ENCODE measurements at places on chromosomes 3 and 15. TPM values are rescaled to one million over a fixed set of nuclear protein-coding genes. Genes with fewer than 3 reads are reported as not detected.

GRCh38 chr15:91891788-91892345, 38.4 kb downstream of the SLCO3A1 start:
- no peak overlapping the region for H3K27ac ChIP-seq
- no peaks in the 10 kb centered on the region for H3K27me3 ChIP-seq
- H3K36me3 ChIP-seq = no peaks in the 10 kb centered on the region
- H3K4me3 ChIP-seq = no peak overlapping the region
- DNase-seq = no peak

DNA sequence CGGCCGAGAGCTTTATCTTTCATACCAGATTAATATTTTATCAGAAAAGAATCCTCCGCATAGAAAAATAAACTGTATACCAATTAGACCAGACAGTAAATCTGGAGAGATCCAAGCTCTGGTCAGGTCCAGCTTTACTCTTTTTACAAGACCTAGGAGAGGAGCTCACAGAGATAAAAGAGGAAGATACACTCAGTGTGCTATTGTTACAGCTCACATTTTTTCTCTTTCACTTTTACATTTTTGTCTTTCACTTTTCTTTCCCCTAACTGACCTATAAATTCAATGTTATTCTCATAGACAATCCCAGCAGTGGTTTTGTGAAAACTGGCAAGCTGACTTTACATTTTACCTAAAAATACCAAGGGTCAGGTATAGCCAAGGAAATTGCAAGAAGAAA, 55.8 kb downstream of the GUCA1C start:
- no peak overlapping the region for H3K4me3 ChIP-seq
- DNase-seq = no peak
- no peak overlapping the region for H3K27ac ChIP-seq
- H3K4me1 ChIP-seq = peaks cover 4% of the 10 kb centered on the region

DNA sequence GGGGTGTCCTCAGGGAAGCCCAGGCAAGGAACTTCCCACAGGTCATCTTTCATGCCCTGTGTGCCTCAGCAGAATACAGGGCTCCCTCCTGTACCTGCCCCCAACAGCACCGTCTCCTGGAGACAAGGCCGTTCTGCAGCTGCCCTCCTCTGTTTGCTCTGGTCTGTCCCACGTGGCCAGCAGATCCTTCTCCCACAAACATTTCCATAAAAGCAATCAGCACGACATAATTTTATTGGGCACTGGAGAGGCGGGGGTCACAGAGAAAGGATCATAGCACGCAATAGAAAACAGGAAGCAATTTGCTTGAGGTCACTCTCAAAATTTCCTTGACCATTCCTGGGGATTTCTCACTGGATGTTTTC, 29.4 kb downstream of the STARD5 start:
- H3K4me3 ChIP-seq = peak overlapping the region; percentile 94
- DNase-seq = no peak
- H3K27ac ChIP-seq = peak overlapping the region; percentile 99
- H3K4me1 ChIP-seq = peaks cover 98% of the 10 kb centered on the region
- peaks cover 59% of the 10 kb centered on the region for H3K36me3 ChIP-seq
- no peaks in the 10 kb centered on the region for H3K27me3 ChIP-seq

DNA sequence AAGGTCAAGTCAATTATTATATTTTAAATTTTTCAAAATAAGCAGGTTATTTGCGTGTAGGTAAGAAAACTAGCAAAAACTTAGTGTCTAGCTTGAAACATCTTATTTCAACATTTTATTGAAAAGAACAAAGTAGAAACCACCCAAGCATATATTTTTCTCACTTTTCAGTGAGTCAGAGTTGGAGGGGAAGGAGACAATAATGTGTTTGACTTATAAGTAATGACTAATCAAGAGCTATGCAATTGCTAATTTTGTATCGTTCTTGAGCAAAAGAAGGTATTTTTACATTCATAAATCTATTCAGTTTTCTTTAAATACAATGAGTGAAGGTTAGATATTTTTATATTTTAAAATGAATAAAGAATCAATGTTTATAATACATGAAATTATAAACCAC, 54.4 kb upstream of the P2RY1 start:
- H3K4me1 ChIP-seq = no peaks in the 10 kb centered on the region
- peaks cover 2% of the 10 kb centered on the region for H3K27me3 ChIP-seq
- H3K27ac ChIP-seq = no peak overlapping the region
- no peaks in the 10 kb centered on the region for H3K36me3 ChIP-seq

- H3K4me3 ChIP-seq = no peak overlapping the region
- H3K4me1 ChIP-seq = no peaks in the 10 kb centered on the region
- H3K36me3 ChIP-seq = no peaks in the 10 kb centered on the region
- H3K27ac ChIP-seq = no peak overlapping the region
Measured at GRCh38 chr3:45311327-45311726, 77.0 kb upstream of the LARS2 start.

DNA sequence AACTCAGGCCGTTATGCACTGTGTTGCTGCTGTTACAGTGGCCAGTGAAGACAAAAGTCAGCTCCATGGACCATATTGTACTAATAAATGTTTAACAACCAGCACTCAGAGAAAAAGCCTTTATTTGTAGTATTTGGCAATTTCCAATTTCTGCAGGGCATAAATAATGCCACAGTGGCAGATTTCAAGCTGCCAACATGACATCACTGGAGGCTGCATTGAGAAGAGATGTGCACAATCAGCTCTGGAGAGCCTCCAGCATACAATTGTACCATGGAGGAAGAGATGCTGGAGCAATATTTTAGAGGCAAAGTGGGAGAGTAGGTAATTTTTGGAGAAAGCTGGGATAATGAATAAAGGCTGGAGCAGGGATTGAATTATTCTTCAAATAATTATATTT, 9.7 kb upstream of the ALCAM start:
- H3K36me3 ChIP-seq = no peaks in the 10 kb centered on the region
- H3K4me3 ChIP-seq = no peak overlapping the region
- no peak overlapping the region for H3K27ac ChIP-seq
- DNase-seq = no peak
- H3K27me3 ChIP-seq = peaks cover 22% of the 10 kb centered on the region

GRCh38 chr3:19046440-19046839, 101.9 kb upstream of the KCNH8 start:
- DNase-seq = no peak
- H3K36me3 ChIP-seq = no peaks in the 10 kb centered on the region
- no peak overlapping the region for H3K4me3 ChIP-seq
- H3K4me1 ChIP-seq = no peaks in the 10 kb centered on the region
- no peak overlapping the region for H3K27ac ChIP-seq

DNA sequence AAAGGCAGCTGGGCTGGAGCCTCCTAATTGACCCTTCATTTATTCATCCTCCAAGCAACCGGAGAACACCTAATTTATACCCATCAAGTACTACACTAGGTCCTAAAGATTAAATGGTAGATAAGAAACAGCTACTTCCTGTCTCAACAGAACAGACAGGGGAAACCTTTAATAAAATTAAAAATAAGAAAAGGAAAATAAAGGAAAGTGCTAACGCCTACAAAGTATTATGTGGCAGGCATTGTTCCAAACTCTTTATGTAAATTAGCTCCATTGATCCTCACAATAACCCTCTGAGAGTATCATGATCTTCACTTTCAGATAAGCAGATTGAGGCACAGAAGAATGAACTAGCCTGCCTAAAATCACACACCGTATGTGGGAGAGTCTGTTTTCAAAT, 139.5 kb downstream of the CNTN6 start:
- DNase-seq = no peak
- H3K4me1 ChIP-seq = no peaks in the 10 kb centered on the region
- H3K36me3 ChIP-seq = no peaks in the 10 kb centered on the region
- no peak overlapping the region for H3K4me3 ChIP-seq
- H3K27me3 ChIP-seq = no peaks in the 10 kb centered on the region
- H3K27ac ChIP-seq = no peak overlapping the region

Gene HRG
- not detected for total RNA-seq

Gene CD200R1
- 3.3 TPM for total RNA-seq

Gene CNTN6
- not detected for total RNA-seq

Measured in activated B cell treated with CpG ODN at 0.5 μM for 24 hours (primary cell).